ENCODE measurements at places on chromosomes 7 and 10.

GRCh38 chr10:42930516-42931192 is 146.2 kb upstream of the RET start:
- no peak for DNase-seq

- no peak for DNase-seq
These were observed 589.9 kb downstream of the GRM8 start for GRCh38 chr7:126662856-126663255.

DNA sequence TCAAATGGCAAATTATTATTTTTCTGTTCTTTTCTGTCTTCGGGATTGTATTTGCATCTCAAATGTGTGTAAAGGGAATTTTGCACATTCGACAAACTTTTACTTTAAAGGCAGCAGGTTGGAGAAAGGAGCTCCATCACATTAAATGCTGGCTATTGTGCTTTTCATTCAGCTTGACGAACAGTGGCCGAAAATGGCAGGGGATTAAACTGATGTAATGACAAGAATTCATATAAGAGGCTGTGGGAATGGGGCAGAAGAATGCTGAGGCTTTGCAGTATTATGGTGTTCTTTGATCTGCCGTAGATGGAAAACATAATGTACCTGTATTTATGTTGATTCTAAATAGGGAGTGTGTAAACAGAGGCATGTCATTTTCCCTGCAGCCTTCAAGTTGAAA is 376.0 kb downstream of the LRMDA start:
- no peak for DNase-seq

GRCh38 chr10:61998937-61999336 is 97.4 kb downstream of the ARID5B start:
- no peak for DNase-seq

- peak; percentile 67 for DNase-seq
These were observed 19.5 kb downstream of the TSPAN15 start for GRCh38 chr10:69470463-69471384.

DNA sequence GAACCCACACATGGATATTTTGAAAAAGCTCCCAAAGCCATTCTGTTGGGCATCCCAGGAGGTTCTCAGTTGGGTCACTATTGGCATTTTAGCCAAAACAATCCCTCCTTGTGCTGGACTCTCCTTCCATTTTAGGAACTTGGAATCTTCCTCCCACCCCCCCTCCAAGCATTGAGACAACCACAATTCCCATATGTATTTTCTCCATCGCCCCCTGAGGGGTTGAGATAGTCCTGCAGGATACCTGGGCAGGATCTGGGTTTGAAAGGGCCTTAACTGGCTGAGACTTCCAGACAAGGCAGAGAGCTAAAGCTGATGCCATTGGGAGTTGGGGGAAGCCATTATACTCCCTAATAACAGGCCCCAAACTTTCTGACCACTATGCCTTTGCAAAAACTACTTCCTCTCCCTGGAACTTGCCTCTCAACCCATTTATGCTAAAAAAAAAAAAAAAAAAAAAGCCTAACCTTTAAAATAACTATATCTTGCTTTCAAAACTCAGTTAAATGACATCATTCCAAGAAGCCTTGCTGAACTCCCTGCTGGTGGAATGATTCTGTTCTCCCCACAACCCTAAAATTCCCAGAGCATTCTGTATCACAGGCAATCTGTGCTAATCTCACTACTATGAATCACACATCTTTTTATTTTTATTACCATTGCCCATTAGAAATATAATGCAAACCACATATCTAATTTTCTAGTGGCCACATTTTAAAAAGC is 77.5 kb upstream of the PDE1C start:
- DNase-seq = no peak

GRCh38 chr10:24518981-24519597 is 204.6 kb downstream of the ARHGAP21 start:
- peak; percentile 71 for DNase-seq

DNA sequence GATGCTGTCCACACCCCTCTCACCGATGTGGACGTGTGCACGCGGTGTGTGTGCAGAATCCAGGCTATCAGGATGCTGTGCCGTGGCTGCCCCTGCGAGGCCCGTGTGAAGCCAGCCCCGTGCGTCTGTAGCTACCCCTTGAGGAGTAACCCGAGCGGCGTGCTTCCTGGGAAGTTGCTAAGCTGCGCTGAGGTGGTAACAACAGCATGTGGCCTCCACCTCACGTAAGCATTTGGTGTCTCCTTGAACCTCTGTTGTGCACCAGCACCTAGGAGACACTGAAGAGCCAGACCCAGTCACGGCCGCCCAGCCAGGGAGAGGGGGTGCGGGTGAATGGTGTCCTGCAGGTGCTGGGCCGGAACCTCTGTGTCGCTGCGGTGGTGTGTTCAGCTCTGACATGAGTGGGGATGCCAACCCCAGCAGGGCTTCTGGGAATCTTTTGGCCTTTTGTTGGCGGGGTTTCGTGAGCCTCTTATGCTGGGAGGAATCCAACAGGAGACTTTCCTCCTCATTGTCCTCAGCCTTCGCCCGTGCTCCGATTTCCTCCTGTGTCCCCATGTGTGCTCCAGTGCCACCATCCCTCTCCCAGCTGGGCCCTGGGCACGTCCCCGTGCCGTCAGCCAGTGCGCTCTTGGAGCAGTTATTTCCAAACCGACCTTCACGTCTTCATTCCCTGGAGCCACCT is 60.4 kb downstream of the DNAJB6 start:
- no peak for DNase-seq

- peak; percentile 17 for DNase-seq
These were observed at the start of gene IGFBP1 for GRCh38 chr7:45888185-45888992. Gene IGFBP1, plus strand, starts transcription at chr7:45888488. Its CDS starts 165 bp downstream, at chr7:45888653.

Data from umbilical cord (tissue), 2 donors.